ENCODE measurements at places on chromosomes 16 and 17.

DNA sequence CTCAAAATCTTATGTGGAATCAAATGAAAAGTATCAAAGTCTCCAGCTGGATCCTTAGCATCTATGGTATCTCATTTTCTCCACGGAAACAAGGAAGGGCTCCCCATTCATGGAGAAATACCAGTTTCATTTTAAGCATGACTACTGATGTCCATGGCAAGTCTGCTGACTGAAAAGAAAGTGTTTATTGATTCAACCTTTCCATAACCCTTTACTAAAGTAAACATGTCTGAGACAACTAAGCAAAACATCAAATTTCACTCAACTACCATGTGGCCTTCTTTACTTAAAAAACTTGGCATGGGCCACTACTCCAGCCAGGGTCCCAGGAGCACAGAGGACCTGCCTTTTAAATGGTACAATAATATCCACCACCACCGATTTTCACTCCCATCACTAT lies 928.0 kb upstream of the SOX9 start:
- DNase-seq = no peak

GRCh38 chr17:82957469-82957795 lies 117.6 kb upstream of the ZNF750 start:
- no peak for DNase-seq

DNA sequence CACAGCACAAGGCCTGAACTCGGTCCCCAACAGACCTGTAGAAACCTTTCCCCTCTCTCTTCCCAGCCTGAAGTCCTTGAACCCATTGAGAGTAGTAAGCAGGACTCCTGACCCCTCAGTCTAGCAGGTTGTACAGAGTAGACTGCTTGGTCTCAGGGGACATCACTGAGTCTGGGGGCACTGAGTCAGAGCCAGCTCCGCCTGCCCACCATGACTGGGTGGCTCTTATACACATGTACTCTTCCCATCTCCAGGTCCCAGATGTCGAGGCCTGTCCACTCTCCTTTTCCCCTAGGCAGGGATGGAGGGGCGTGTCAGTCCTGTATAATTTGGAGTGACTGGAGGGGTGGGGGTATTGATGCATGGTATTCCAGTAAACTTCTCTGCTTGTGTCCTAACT lies 23.5 kb downstream of the LIG3 start:
- DNase-seq = no peak

DNA sequence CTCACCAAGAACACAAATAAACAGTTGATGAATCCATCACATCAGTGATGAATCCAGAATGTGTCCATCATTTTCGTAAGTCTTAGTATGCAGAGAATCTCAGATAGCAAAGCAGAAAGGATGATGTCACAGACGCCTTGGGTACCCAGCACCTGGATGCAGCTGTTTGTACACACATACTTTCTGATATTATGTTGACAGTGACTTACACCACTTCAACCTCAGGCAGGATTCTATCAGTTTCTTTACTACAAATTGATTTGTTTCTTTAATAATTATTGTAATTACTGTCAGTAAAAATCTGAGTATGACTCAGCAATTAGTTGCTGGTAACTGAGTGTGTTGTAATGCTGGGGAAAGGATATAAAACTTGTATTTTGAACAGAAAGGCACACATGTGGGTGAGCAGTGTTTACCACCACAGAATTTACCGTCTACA lies 159.8 kb downstream of the RPTOR start:
- DNase-seq = no peak

DNA sequence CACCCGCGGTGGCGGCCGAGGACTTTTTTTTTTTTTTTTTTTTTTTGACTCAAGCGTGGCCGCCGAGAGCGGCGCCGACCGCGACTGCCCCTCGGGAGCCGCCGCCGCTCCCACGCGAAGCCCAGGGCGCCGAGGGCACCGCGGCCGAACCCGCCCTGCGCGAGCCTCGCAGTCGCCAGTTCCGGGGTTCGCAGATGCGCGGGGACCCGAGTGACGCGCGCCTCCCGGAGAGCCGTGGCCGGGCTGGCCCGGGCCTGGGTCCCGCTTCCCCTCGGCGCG lies 1.1 kb downstream of the METRNL start:
- no peak for DNase-seq

DNA sequence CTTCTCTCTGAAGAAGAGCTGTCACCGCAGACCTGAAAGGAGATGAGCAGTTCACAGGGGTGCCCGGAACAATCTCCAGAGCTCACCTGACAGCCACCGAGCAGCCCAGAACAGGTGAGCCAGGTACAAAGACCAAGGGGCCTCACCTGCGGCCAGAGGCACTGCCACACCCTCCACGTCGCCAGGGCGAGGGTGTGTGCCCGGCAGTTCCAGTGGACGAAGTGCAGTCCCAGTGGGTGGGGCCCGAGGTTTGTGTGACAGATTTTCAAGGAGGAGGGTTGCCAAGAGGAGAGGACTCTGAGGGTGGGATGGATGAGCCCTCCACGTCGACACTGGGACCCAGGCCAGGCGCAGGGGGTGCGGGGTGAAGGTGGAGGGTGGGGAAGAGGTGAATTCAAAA lies 61.7 kb downstream of the SMPD3 start:
- no peak for DNase-seq

DNA sequence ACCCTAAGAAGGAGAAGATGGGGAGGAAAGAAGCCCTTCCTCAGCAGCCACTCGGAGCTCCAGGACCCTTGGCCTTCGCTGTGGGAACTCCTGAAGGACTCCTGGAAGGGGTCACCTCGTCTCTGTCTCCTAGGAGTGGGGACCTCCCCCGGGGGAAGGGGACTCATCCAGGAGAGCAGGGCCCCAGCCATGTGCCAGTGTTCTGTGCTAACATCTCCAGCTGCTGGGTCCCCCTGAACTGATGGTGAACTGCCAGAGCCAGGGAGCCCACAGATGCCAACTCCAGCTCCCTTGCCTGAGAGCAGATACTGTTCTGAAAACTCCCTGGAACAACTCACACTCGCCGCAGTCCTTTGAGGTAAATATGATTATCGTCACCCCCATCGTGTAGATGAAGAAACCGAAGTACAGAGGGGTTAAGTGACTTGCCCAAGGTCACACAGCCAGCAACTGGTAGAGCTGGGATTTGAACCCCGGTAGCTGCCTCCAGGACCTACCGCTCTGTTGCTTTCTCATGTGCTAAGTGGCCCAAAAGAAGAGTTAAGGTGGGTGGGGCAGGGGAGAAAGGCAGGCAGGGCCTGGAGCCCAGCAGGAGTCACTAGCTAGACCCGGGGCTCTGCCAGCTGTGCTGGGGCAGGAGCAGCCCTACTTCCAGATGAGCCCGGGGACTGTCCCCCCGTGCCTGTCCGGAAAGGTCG lies 10.5 kb downstream of the TIMM22 start:
- DNase-seq = no peak

GRCh38 chr16:84670063-84670462 lies 21.8 kb downstream of the KLHL36 start:
- DNase-seq = peak; percentile 35

DNA sequence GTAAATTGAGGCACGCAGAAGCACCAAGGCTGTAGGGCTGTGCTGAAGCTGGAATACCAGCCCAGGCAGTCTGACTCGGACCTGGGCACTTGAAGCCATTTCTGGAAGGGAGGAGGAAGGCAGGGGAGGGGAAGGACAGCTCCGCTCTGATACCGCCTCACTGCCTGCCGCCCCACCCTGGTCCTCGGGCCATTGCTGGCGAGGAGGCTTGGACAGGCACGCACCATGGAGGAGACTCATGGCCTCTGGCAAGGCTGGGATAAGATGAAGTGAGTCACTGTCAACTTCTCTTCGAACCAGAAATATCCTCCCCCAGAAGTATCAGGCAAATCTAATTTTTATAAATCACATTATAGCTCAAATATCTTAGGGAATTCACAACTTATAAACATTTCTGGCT lies 81.3 kb downstream of the SDK2 start:
- no peak for DNase-seq

GRCh38 chr17:75642182-75642783 lies 9.0 kb downstream of the SMIM5 start:
- DNase-seq = no peak

GRCh38 chr17:46039592-46040186 lies 40.6 kb downstream of the STH start:
- DNase-seq = no peak

- DNase-seq = no peak
Observed at GRCh38 chr16:10688726-10689125, 6.0 kb downstream of the TEKT5 start.

DNA sequence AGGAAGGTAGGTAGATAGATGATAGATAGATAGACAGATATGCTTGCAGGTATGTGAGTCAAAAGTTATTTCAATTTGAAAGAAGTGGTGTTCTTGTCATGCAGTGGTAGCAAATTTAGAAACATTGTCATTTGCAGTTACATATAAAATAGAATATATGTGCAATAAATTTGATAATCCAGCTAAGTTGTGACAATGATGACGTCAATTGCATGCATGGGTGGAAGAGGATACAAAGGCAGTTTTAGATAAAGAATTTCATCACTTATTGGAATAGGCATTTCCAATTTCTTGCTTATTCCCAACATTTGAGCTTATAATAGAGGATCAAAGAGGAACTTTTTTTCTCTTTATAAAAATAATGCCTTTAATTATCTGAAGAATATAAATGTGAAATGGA lies 99.2 kb upstream of the KCNJ16 start:
- DNase-seq = no peak

- DNase-seq = no peak
Observed at GRCh38 chr16:83102336-83102735, 475.6 kb downstream of the CDH13 start.

GRCh38 chr17:34178092-34178491 lies 77.0 kb upstream of the CCL2 start:
- no peak for DNase-seq

DNA sequence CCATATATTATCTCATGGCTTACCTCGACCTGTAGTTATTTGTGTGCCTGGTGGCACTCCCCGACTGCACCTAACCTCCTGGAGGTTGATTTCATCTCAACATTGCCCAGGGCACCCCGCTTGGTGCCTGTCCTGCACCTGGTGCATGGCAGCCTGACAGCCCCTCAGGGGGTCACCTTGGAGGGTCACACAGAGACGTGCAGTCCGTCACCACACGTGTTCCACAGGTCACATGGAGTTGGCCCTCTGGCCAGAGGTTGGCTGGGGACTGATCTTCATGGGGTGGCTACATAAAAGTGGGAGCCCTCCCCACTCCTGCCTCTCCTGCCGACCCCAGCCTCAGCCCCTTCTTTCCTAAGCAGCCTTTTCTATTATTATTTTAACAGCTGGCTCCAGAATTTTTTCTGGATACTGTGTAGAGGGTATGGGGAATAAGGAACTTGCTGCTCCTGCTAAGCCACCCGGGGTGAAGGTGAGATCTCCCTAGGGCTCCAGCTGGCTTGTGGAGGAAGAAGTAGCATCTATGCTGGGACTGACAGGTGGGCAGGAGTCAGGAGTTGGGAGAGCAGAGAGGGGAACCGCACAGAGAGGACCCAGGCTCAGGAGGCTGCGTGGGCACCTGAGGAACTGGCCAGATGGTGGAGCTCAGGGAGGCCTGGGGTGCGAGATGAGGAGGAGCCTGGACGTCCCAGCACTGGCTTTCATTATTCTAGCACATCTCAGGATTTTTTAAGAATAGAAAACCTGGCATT lies 12.5 kb upstream of the NKD1 start:
- no peak for DNase-seq

DNA sequence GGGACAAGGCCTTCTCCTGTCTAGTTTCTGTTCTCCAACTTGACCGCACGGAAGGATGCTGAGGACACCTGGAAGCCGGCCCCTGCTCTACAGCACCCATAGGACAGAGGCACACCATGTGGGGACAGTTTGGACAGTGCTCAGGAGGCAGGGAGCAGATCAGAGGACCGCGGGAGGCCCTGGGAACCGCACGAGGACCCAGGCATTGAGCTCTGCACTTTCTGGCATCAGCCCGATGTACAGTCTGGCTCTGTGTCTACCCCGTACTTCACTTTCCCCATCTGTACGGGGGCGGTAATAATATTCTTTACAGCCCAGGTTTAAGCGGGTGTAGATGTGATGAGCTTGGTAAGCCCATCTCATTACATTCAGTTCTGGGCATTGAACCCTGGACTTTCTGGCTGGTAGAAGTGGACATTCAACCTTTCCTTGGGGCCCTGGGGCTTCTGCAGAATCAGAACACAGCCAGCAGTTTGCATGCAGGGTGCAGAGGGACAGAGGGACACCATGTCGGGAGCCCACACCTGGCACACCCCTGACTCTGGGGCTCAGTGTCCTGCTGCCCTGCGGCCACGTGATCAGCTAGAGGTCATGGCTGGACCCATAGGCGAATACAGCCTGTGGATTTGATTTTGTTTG lies 258.7 kb downstream of the SEC14L1 start:
- DNase-seq = no peak

GRCh38 chr17:42153919-42154742 lies 658 bp downstream of the RAB5C start:
- no peak for DNase-seq

DNA sequence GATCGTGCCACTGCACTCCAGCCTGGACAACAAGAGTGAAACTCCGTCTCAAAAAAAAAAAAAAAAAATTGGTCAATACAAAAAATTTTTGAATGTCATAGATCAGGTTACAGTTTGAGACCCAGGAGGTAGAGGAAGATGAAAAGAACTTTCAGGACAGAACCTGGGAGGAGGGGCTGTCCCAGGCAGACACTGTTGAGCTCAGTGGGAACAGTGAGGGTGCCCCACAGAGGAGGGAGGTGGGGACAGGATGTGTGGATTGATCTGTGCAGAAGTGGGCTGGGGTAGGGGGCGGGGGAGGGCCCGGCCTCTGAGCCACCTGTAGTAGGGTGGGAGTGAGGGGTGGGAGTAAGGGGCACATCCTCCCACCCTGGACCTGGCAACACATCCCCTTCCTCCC lies 58.3 kb downstream of the PRMT7 start:
- DNase-seq = no peak

DNA sequence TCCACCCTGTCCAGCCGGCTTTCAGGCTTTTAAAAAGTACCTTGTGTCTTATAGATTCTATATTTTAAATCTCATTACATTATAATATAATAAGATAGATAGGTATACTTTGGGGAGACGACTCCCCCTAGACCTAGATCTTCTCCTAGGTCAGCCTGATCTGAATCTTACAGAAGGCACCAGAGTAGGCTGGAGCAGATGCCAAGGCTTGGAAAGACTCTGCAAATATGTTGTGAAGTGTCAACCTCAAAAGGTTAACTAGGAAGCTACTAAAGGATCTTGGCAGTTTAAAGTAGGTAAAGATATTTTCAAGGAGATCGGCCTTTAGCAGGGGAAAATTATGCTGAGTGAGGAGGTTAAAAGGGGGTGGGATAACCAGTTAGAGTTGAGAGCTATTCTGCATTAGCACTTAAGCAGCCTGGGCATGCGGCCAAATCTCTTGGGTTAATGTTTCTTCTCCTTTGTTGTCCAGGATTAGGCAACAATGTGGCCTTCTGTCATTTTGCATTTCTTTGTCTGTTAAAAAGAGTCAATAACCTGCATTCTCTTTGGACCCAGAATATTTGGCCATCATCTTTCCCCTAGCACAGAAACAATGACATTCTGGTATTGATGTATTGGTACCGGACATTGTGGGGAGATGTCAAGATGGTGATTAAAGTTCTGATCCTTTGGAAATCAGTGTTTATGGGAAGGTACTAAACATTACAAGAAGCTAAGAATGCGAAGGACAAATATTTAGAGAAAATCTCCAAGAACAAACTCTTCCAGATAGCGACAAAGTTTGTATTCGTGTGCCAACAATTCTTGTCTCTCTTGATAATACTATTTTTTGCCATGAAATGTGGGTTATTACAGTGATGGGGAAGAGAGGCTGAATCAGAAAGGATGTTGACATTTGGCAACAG lies 51.2 kb upstream of the DHX40 start:
- DNase-seq = peak; percentile 35
